Pulmonary artery endothelial cell (primary cell): ENCODE measurements at places on chromosomes 11 and 22. TPM values are rescaled to one million over a fixed set of nuclear protein-coding genes. Genes with fewer than 3 reads are reported as not detected.

DNA sequence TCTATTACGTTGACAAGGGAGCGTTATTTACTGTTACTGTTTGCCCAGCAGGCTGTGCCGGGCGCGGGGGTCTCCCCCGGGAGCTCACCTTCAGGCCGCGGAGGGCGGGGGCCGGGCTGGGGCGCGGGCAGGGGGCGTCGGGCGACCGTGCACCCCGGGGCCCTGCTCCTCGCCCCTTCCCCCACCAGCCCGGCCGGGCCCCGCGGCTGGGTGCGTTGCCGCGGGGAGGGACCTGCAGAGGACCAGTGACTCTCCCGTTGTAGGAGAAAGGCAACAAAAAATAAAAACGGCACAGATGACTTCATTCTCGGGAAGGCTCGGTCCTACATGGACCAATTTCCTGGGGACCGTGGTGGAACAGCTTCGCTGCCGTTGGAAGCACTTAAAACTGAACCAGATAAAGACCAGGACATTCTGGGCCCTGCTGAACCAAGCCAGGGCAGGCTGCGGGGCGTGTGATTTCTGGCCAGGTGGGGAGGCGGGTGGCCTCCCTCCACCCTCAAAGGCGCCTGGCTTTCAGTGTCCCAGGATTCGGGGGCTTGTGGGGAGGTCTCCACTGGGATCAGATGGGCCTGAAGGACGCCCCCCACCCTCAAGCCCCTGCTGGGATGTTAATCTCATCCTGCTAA is 57.4 kb downstream of the IGLL1 start:
- DNase-seq: no peak

GRCh38 chr11:57143459-57143858 is 38.3 kb upstream of the LRRC55 start:
- no peak for DNase-seq

The A4GALT gene
- 16.5 and 25.6 TPM in 2 replicates for total RNA-seq

The LSP1 gene
- not detected in 2 replicates for total RNA-seq

GRCh38 chr11:81857386-81857785 is 876.3 kb downstream of the FAM181B start:
- DNase-seq: no peak

GRCh38 chr11:2911088-2911784 is 18.0 kb downstream of the PHLDA2 start:
- DNase-seq: no peak

The TSSK2 gene
- total RNA-seq: not detected in 2 replicates
